ENCODE measurements at places on chromosomes 11 and 22.
A peak's percentile ranks its signal among the peaks of the same experiment; 100 is the strongest.

DNA sequence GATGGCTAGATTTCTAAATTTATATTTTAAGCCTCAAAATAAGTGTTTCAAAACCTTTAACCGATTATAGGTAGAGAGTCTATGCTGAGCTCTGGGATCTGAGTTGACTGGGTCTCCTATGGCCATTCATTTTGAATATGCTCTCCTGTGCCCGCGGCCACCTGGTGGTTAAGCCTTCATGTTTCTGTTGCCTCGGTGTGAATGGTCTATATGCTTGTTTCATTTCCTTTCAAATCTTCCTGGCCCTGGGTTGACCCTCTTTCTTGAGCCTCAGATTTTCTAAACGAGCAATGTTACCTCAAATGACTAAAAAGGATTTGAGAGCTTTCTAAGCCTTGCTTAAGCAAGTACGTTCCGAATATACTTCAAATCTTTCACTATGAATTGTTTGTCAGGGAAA, 789.4 kb upstream of the KIRREL3 start:
- peak; percentile 15 for DNase-seq

DNA sequence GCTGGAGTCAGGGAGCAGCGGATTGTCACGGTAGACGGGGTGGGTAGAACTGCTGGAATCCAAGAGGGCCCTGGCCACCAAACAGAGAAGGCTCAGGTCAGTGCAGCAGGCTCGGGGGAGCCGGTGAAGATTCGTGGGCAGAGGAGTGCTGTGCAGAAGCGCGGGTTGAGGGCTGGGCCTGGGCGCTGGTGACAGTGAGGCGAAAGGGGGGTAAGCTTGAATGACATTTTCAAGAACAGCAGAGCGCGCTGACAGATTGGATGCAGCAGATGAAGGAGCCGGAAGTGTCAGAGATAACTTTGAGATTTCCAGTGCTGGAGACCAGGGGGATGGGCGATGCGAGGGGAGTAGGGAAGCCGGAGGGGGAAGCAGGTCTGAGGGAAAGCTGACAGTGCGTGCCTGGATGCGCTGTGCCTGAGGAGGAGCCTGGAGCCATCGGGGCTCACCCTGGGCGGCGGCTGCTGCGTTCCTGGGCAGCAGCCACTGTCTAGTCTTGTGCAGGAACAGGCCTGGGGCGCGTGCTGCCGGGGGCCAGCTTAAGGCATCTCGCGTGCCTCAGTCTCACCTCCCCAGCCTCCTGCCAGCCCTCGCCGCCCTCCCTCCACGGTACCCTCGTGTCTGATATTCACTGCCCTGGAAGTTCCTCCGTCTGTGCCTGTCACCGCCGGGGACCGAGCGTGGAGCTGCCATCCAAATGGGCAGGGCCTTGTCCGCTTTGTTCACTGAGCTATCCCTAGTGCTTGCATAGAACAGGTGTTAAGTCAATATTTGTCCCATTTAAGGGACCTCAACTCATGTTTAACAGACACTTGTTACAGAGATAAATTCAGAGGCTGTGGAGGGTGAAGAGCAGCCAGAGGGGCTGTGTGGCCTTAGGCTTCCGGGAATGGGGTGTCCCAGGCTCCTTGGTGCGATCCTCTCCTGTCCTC, 5.2 kb downstream of the GRIK4 start:
- DNase-seq = no peak

DNA sequence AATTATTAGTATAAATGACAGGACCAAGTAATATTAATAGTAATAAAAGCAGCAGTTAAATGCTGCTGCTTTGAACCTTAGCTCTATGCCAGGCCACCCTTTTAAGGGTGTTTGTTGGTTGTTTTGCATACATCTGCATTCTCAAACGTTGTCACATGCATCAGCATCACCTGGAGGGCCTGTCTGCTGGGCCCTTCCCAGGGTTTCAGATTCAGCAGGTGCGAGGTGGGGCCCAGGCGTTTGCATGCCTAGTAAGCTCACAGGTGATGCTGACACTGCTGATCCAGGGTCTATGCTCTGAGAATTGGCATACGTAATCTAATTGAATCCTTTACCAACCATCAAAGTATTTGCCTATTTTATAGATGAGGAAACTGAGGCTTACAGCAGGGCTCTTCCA, 246.5 kb downstream of the CADM1 start:
- DNase-seq = no peak

GRCh38 chr22:38027487-38027886, 29.7 kb upstream of the PICK1 start:
- no peak for DNase-seq

- no peak for DNase-seq
Observed at GRCh38 chr22:47237890-47238480, 475.5 kb downstream of the TBC1D22A start.

- DNase-seq = no peak
Observed at GRCh38 chr11:8910649-8911026, 351 bp upstream of the AKIP1 start.
